Fibroblast of skin of left quadriceps (primary cell): ENCODE measurements at places on chromosomes 1 and 21.

GRCh38 chr1:10989095-10989494 lies 23.4 kb upstream of the TARDBP start:
- DNase-seq: no peak

- DNase-seq: peak; percentile 15
These were observed 40.6 kb upstream of the MARK1 start for GRCh38 chr1:220487297-220487820.

GRCh38 chr21:14285147-14285761 lies 69.3 kb downstream of the RBM11 start:
- DNase-seq: no peak

DNA sequence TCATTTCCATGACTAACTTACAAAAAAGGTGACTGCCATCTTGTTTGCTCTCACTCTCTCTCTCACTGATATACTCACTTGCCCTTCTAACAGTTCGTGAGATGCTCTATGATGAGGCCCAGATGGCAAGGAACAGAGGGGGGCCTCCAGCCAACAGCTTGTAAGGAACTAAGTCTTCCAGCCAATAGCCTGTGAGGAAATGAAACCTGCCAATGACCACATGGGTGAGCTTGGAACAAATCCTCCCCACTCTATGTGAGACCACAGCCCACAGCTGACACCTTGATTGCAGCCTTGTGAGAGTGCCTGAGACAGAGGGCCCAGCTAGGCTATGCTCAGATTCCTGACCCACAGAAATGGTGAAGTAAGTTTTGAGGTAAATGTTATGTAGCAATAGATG lies 153.7 kb downstream of the HHIPL2 start:
- no peak for DNase-seq

- peak; percentile 52 for DNase-seq
These were observed 203.5 kb upstream of the NEGR1 start for GRCh38 chr1:72485801-72486200.

- no peak for DNase-seq
These were observed 52.6 kb downstream of the PCNX2 start for GRCh38 chr1:233242827-233243483.

DNA sequence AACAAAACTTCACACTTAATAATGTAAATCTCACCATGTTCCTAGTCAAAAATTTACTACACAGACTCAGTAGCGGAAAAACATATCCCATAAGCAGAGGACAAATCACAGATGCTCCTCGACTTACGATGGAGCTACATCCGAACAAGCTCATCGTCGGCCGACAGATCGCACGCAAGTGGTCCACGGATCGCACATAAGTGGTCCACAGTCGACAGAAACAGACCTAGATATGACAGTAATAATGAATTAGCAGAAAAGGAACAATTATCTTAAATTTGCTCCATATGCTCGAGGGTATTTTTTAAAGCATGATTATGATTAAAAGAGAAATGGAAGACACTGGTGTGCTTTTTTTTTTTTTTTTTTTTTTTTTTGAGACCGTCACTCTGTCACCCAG lies 36.3 kb downstream of the WDR4 start:
- no peak for DNase-seq

GRCh38 chr1:52168373-52169080 lies 26.6 kb downstream of the ZFYVE9 start:
- no peak for DNase-seq

DNA sequence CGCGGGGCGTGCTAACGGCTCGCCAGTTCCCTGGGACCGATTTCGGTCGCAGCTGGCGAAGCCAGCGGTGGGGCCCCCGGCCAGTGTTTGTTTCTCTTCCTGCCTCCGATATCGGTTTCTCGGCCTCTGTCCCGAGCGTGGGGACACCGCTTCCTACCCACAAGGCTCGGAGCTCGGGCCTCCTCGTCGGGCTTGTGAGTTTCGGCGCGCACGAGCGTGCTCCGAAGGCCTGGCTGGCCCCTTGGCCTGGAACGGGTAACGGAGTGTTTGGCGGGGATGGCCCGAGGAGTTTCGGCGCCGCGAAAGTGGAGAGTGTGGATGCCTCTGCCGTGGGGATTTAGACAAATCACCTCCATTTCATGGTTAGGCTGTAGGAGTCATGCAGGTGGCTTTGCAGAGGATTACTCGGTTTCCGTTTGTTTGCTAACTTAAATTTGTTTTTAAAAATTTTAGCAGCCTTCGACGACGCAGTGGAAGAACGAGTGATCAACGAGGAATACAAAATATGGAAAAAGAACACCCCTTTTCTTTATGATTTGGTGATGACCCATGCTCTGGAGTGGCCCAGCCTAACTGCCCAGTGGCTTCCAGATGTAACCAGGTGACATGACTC lies 559 bp downstream of the RBBP4 start:
- DNase-seq: no peak

DNA sequence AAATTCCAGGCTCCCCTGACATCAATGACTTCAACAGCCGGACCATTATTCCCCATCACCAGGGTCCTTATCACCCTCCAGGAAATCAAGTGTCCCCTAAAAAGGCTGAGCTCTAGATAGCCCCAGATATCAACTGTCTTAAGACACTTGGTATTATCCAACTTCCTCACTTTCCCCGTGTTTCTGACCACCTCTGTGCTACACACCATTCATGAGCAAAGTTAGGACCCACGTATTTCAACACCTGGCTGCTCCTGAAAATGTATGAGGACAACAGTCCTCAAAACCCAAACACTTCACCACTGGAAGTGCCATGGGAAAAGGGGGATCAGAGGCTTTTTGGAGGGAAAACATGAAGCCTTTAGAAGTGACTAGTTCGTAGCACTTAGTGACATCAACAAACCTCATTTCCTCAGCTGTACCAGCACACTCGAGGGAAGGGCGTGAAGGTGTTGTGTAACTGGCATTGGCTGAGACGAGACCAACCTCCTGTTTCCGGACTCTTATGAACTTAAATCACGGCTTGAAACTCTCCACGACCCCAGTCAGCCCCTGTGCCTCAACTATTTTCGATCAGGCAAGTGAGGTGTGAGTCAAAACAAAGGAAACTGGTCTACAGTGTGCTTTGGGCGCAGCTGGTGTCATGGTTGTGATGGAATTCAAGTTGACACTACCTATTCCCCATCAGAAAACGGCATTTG lies 4.1 kb upstream of the CHD5 start:
- no peak for DNase-seq

DNA sequence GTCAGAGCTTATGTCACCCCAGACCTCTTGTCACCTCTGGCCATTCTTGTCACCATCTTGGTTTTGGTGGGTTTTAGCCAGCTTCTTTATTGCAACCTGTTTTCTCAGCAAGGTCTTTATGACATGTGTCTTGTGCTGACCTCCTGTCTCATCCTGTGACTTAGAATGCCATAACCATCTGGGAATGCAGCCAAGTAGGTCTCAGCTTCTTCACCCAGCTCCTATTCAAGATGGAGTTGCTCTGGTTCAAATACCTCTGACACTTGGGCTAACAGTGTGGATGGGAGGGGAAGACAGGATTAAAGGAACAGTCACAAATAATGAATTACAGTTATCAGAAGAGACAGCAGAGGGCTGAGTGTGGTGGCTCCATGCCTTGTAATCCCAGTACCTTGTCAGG lies 30.5 kb upstream of the PIK3CD start:
- no peak for DNase-seq

- DNase-seq: no peak
These were observed 54.3 kb downstream of the RPS6KA1 start for GRCh38 chr1:26583646-26584485.

DNA sequence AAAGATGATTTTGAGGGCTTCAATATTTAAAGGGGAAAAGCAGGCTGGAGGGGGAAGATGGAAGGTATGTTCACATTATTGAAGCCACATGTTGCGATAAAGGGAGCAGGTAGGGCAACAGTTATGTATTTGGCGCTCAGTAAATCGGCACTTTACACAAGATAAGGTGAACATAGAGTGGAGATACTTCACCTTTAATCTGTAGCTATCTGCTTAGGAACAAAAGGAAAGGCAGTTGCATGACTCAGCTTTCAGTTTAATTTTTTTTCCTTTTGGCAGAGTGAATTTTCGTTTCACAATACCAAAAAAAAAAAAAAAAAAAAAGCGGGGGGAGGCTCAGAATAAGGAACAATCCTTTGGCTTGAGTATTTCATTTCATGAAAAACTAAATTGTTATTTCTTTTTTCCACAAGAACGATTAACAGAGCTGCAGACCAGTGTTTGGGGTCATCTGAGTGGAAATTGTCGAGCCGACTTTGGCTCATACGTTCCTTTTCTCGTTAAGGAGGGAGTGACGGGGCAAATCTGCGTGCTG lies 1.1 kb upstream of the COQ8A start:
- DNase-seq: peak; percentile 22

GRCh38 chr1:5781079-5781478 lies 211.1 kb downstream of the NPHP4 start:
- no peak for DNase-seq

DNA sequence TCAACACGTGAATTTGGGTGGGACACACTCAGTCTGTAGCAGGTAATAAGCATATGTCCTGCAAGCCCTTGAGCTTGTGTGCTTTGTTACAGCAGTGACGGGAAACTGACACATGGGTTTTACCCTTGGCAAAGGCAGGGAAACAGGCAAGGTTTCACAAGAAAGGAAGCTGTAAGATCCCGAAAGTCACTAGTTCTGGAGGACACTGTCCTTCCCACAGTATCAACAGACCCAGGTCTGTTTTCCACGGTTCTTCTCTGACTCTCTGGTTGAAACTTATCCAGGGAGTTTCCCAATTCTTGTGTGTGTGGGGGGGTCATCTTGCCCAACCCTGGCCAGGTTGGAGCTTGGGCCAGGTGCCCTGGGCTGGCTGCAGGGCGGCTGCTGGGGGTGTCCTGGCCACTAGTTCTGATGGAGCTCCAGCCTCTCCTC lies 29.3 kb upstream of the ZBTB21 start:
- DNase-seq: no peak

DNA sequence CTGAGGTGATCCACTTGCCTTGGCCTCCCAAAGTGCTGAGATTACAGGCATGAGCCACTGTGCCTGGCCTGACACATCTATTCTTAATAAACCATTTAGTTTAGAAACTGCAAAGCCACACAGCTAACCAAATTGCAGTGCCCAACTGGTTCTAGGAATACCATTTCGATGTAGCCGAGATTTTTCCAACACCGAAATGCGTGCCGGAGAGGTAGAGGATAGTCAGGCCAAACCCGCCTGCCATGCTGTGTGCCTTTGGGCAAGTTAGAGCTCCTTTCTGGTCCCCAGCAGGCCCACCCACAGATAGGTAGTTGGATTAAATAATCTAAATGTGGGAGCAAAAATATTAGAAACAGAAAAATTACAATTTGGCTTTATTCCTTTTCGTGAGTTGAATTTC lies 254.4 kb downstream of the FOXD2 start:
- DNase-seq: no peak

GRCh38 chr1:8374812-8375211 lies 56.9 kb downstream of the SLC45A1 start:
- no peak for DNase-seq

GRCh38 chr1:169387399-169387798 lies 19.4 kb downstream of the BLZF1 start:
- DNase-seq: no peak

- DNase-seq: no peak
These were observed 4.5 kb downstream of the LHX4 start for GRCh38 chr1:180234369-180235076.

- DNase-seq: no peak
These were observed 222.7 kb upstream of the GJB5 start for GRCh38 chr1:34532113-34532512.

DNA sequence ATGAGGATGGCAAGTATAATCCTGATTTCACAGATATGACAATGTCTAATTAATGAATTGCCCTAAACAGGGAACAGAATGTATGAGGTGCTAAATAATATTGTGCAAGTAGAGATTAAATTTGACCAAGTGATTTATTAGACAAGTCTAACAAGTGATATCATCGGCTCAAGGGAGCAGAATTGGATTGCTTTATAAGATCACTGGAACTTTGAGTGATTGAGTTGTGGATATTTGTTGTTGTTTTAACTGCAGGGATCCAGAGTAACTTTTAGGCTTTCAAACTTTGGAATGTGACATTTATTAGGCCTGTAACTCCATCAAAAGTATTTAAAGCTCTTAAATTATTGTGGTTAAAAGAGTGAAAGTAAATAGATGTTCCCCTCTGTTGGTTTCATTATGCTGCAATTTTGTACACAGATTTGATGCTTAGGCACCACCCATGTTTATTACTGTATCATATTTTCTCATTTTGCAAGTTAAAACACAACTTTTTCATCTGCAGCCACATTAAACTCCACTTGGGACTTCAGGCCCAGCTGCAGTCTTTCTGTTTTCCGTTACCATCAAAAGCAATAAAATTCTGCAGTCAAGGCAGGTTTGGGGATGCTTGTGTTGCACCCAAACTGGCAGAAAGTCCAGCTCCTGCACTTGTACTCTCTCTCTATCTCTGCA lies 206.6 kb downstream of the HLX start:
- DNase-seq: peak; percentile 44

- DNase-seq: no peak
These were observed 8.9 kb downstream of the CACHD1 start for GRCh38 chr1:64478594-64479470.

GRCh38 chr21:39441502-39442475 lies 3.8 kb downstream of the LCA5L start:
- DNase-seq: no peak

DNA sequence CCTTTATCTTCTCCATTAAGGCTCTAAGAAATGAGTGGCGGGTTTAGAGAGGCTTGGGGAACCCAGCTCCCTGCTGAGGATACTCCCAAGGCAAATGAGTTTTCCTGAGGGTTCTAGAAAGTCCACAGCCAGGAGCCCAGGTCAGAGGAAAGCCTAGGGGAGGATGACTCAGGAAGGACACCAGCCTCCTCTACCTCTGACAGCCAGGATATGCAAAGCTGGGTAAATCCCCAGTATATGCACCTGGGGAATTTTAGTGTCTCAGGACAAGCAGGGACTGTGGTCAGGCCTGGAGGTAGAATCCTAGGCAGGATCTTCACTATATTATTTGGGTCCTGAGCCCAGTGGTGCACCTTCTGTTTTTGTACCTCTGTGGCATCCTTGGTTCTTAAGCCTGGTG lies 23.5 kb upstream of the WNT4 start:
- no peak for DNase-seq

- no peak for DNase-seq
These were observed 58.0 kb downstream of the SLC27A3 start for GRCh38 chr1:153833171-153833570.

- peak; percentile 71 for DNase-seq
These were observed 16.1 kb downstream of the RGS4 start for GRCh38 chr1:163085041-163085903.

- no peak for DNase-seq
These were observed 194.9 kb upstream of the C1orf87 start for GRCh38 chr1:60268451-60268850.
